ENCODE measurements at places on chromosomes 16 and 17. TPM values are rescaled to one million over a fixed set of nuclear protein-coding genes. Genes with fewer than 3 reads are reported as not detected.

The CHST4 gene
- polyA plus RNA-seq = not detected

The TIMP2 gene
- polyA plus RNA-seq = 0.65 TPM

DNA sequence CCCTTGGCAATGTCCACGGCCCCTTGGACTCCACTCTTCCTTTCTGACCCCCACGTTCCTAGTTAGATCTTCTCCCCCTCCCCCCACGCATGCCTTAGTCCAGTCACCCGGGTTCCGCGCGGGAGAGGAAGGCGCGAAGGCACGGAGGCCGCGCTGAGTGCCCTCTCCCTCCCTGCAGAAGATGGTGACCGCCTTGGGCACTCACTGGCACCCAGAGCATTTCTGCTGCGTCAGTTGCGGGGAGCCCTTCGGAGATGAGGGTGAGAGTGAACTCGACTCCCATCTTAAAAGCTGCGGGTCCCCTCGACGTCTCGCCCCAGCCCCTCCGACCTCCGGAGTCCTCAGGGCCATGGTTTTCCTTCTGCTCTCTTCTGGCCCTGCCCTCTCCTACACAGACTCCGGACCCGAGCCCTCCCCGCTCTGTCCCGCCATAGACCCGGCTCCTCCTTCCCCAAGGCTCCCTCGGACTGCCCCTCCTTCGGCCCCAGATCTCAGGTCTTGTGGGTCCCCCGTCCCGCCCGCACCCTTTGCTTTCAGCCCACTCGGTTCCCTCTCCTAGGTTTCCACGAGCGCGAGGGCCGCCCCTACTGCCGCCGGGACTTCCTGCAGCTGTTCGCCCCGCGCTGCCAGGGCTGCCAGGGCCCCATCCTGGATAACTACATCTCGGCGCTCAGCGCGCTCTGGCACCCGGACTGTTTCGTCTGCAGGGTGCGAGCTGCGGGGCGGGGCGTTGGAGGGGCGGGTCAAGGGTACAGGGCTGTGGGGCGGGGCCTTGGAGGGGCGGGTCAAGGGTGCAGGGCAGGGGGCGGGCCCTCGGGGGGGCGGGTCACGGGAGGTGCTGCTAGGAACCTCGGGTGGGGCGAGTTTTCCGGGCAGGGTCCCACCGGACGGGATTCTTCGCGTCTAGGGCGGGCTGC, 4.6 kb downstream of the TGFB1I1 start:
- H3K27me3 ChIP-seq = no peaks in the 10 kb centered on the region
- DNase-seq = peak; percentile 51
- H3K4me1 ChIP-seq = peaks cover 21% of the 10 kb centered on the region
- H3K4me3 ChIP-seq = peak overlapping the region; percentile 93
- H3K36me3 ChIP-seq = no peaks in the 10 kb centered on the region
- H3K27ac ChIP-seq = no peak overlapping the region

The SPNS3 gene
- polyA plus RNA-seq = 0.36 TPM

DNA sequence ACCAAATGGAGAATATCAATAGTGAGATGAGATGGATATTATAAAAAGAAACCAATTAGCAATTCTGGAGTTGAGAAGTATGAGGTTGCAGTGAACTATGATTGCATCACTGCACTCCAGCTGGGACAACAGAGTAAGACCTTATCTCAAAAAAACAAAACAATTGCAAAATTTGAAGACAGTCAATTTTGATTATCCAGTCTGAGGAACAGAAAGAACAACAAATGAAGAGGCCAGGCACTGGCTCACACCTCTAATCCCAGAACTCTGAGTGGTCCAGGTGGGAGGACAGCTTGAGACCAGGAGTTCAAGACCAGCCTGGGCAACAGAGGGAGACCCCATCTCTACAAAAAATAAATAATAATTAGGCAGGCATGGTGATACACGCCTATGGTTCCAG, 35.0 kb downstream of the USP32 start:
- no peak overlapping the region for H3K27ac ChIP-seq
- peaks cover 9% of the 10 kb centered on the region for H3K36me3 ChIP-seq
- H3K4me3 ChIP-seq = no peak overlapping the region
- no peak for DNase-seq
- H3K27me3 ChIP-seq = no peaks in the 10 kb centered on the region
- H3K4me1 ChIP-seq = peaks cover 32% of the 10 kb centered on the region

DNA sequence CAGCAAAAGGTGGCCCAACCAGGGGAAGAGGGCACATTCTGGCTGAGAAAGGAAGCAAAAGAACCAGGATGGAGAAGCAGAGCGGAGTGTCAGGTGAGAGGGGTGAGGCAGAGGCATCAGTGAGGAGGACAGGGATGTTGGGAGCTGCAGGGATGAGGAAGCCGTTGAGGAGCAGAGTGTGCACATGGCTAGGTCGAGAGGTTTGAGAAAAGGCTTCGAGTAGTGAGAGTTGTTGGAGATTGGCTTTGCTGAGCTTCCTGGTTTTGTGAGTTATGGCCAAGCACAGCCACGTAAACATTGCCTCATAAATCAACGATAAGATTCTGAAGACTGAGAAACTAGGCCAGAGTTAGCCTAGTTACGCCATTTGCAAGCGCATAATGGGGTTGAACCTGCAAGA, 26.9 kb downstream of the DNAH2 start:
- H3K27ac ChIP-seq = no peak overlapping the region
- H3K27me3 ChIP-seq = peaks cover 33% of the 10 kb centered on the region
- no peaks in the 10 kb centered on the region for H3K4me1 ChIP-seq
- H3K36me3 ChIP-seq = no peaks in the 10 kb centered on the region
- DNase-seq = no peak
- H3K4me3 ChIP-seq = no peak overlapping the region

- DNase-seq = no peak
- H3K36me3 ChIP-seq = no peaks in the 10 kb centered on the region
Observed at GRCh38 chr16:57775661-57776469, 26.4 kb downstream of the KIFC3 start.

DNA sequence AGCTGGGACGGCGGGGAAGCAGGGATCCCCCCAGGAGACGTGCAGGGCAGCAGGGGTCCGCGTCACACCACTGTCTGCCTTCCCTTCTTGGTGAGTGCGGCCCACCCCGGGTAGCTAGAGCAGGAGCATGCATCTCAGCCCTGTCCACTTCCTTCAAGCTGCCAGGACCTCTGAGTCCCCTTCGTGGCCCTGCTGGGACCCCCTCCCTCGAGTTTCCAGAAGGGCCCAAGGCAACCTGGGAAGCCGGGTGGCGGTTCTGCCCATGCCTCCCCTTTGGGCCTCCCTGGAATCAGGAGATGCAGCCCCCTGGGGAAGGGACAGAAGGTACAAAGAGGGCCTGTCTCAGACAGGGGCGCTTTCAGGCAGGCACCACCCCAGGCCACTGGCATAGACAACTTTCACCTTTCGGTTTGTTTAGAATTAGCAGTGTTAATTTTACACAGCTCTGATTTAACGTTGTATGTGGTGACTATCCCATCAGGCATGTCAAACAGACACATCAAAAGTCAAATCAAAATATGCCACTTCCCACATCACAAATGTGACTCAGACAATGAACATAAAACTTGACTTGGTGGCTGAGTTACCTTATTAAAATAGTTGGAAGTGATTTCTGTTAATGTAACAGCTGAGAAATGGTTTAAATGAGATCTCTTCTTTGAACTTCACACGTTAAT, 94.5 kb upstream of the METRNL start:
- H3K4me1 ChIP-seq = peaks cover 34% of the 10 kb centered on the region
- H3K4me3 ChIP-seq = no peak overlapping the region
- H3K27ac ChIP-seq = peak overlapping the region; percentile 53
- no peak for DNase-seq
- H3K27me3 ChIP-seq = peaks cover 11% of the 10 kb centered on the region

DNA sequence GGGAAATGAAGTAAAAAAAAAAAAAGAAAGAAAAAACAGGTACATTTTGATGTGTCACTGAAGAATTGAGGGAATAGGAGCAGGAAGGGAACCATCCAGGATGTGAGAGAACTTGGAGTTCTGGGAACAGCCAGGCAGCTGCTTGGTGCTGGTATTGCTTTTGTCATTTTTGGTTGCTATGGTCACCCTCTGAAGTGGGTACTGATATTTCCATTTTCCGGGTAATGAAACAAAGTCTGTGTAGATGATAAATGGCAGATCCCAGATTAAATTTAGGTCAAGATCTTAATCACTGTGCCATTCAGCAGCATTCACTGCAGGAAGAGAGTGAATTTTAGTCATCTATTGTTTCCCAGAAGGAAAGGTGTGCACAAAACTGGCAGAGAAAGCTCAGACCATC, 93.6 kb downstream of the ABCA8 start:
- H3K27ac ChIP-seq = no peak overlapping the region
- H3K4me1 ChIP-seq = no peaks in the 10 kb centered on the region
- H3K4me3 ChIP-seq = no peak overlapping the region

- H3K4me3 ChIP-seq = no peak overlapping the region
- H3K27ac ChIP-seq = no peak overlapping the region
- DNase-seq = no peak
- peaks cover 8% of the 10 kb centered on the region for H3K27me3 ChIP-seq
- H3K4me1 ChIP-seq = no peaks in the 10 kb centered on the region
- H3K36me3 ChIP-seq = peaks cover 1% of the 10 kb centered on the region
Observed at GRCh38 chr17:15121426-15121825, 143.7 kb downstream of the PMP22 start.

GRCh38 chr17:69539781-69540319, 125.4 kb downstream of the MAP2K6 start:
- no peaks in the 10 kb centered on the region for H3K4me1 ChIP-seq
- no peaks in the 10 kb centered on the region for H3K27me3 ChIP-seq
- peaks cover 27% of the 10 kb centered on the region for H3K36me3 ChIP-seq

DNA sequence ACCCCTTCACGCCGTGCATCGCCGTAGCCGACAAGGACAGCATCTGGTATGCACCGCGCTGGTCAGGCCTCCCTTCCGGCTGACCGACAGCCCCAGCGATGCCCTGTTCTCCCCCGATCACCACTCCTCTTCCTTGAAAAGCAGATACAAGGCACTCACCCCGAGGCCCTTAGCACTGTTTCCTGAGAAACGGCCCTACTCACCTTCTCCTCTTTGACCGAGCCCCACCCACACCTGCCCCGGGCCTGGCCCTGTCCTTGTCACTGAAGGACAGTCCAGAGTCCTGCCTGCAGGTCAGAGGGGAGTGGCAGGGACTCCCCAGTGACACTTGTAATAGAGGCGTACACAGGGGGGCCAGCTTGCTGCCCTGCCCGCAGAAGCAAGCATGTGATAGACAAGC, 45.9 kb upstream of the CHMP6 start:
- H3K36me3 ChIP-seq = peaks cover 17% of the 10 kb centered on the region
- no peak overlapping the region for H3K27ac ChIP-seq
- no peak for DNase-seq
- H3K4me1 ChIP-seq = peaks cover 37% of the 10 kb centered on the region
- no peaks in the 10 kb centered on the region for H3K27me3 ChIP-seq

GRCh38 chr16:48511071-48511540, 98.9 kb downstream of the N4BP1 start:
- no peak overlapping the region for H3K27ac ChIP-seq
- peaks cover 12% of the 10 kb centered on the region for H3K27me3 ChIP-seq
- H3K36me3 ChIP-seq = peaks cover 8% of the 10 kb centered on the region
- H3K4me3 ChIP-seq = no peak overlapping the region
- H3K4me1 ChIP-seq = no peaks in the 10 kb centered on the region

- peaks cover 7% of the 10 kb centered on the region for H3K36me3 ChIP-seq
- H3K4me1 ChIP-seq = peaks cover 76% of the 10 kb centered on the region
- no peak for DNase-seq
- H3K27ac ChIP-seq = peak overlapping the region; percentile 99
- H3K27me3 ChIP-seq = no peaks in the 10 kb centered on the region
Observed at GRCh38 chr16:81816351-81816750, 37.3 kb downstream of the PLCG2 start.

GRCh38 chr17:5793157-5793556, 208.8 kb upstream of the NLRP1 start:
- no peaks in the 10 kb centered on the region for H3K4me1 ChIP-seq
- no peak for DNase-seq
- H3K27ac ChIP-seq = no peak overlapping the region
- H3K27me3 ChIP-seq = peaks cover 46% of the 10 kb centered on the region

GRCh38 chr16:48317614-48318315, 67.4 kb downstream of the SIAH1 start:
- H3K4me1 ChIP-seq = peaks cover 20% of the 10 kb centered on the region
- peak overlapping the region; percentile 41 for H3K27ac ChIP-seq
- H3K27me3 ChIP-seq = no peaks in the 10 kb centered on the region
- no peak for DNase-seq

DNA sequence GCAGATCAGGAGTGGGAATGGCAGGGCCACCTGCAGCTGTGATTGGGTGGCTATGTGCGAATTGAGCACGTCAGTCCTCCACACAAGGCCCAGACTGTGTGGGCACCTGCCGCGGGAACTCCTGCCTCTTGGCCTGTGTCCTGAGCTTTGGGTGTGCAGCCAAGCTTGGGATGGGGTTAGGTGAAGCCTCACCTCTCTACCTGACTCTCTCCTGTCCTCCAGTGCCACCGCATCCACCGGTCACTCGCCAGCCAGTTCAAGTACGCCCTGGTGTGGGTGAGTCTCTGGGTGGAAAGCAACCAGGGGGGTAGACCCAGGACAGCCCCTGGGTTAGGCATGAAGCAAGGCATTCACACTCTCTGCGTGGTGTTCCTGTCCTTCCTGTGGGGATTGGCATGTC, 2.3 kb upstream of the MYO15A start:
- no peak overlapping the region for H3K27ac ChIP-seq
- H3K4me3 ChIP-seq = no peak overlapping the region
- DNase-seq = no peak
- H3K27me3 ChIP-seq = no peaks in the 10 kb centered on the region
- H3K4me1 ChIP-seq = peaks cover 30% of the 10 kb centered on the region

- DNase-seq = peak; percentile 69
- H3K4me3 ChIP-seq = peak overlapping the region; percentile 95
- H3K27ac ChIP-seq = peak overlapping the region; percentile 96
- peaks cover 54% of the 10 kb centered on the region for H3K4me1 ChIP-seq
- no peaks in the 10 kb centered on the region for H3K36me3 ChIP-seq
- H3K27me3 ChIP-seq = no peaks in the 10 kb centered on the region
Observed at GRCh38 chr17:57988301-57989250, 522 bp upstream of the VEZF1 start.

The TLCD1 gene
- 1.2 TPM for polyA plus RNA-seq

- H3K4me1 ChIP-seq = peaks cover 13% of the 10 kb centered on the region
- DNase-seq = peak; percentile 5
- H3K36me3 ChIP-seq = peaks cover 7% of the 10 kb centered on the region
- H3K27me3 ChIP-seq = peaks cover 42% of the 10 kb centered on the region
- peak overlapping the region; percentile 83 for H3K4me3 ChIP-seq
- peak overlapping the region; percentile 51 for H3K27ac ChIP-seq
Observed at GRCh38 chr17:44828919-44829522, 1.1 kb downstream of the GJC1 start.

DNA sequence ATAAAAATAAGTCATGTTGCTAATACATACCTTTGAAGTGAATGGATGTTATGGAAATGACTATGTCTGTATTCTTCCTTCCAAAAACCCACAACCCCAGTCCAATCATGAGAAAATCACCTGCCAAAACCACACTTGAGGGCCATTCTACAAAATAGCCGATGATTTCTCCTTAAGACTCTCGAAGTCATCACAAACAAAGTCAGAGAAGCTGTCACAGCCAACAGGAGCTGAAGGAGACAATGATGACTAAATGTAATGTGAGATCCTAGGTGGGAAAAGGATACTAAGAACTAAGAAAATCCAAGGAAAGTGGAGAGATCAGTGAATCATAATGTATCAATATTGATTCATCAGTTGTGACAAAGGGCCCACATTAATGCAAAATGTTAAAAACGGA, 432.9 kb upstream of the DYNLRB2 start:
- no peak overlapping the region for H3K27ac ChIP-seq
- H3K27me3 ChIP-seq = peaks cover 28% of the 10 kb centered on the region
- H3K4me3 ChIP-seq = no peak overlapping the region
- no peak for DNase-seq
- H3K4me1 ChIP-seq = no peaks in the 10 kb centered on the region

GRCh38 chr17:4744999-4745969, 5.6 kb upstream of the CXCL16 start:
- peaks cover 23% of the 10 kb centered on the region for H3K4me1 ChIP-seq
- no peak overlapping the region for H3K4me3 ChIP-seq
- no peak for DNase-seq
- H3K36me3 ChIP-seq = no peaks in the 10 kb centered on the region
